Vagina (tissue), 2 donors: ENCODE measurements at places on chromosomes 12 and 14.
A peak's percentile ranks its signal among the peaks of the same experiment; 100 is the strongest.

DNA sequence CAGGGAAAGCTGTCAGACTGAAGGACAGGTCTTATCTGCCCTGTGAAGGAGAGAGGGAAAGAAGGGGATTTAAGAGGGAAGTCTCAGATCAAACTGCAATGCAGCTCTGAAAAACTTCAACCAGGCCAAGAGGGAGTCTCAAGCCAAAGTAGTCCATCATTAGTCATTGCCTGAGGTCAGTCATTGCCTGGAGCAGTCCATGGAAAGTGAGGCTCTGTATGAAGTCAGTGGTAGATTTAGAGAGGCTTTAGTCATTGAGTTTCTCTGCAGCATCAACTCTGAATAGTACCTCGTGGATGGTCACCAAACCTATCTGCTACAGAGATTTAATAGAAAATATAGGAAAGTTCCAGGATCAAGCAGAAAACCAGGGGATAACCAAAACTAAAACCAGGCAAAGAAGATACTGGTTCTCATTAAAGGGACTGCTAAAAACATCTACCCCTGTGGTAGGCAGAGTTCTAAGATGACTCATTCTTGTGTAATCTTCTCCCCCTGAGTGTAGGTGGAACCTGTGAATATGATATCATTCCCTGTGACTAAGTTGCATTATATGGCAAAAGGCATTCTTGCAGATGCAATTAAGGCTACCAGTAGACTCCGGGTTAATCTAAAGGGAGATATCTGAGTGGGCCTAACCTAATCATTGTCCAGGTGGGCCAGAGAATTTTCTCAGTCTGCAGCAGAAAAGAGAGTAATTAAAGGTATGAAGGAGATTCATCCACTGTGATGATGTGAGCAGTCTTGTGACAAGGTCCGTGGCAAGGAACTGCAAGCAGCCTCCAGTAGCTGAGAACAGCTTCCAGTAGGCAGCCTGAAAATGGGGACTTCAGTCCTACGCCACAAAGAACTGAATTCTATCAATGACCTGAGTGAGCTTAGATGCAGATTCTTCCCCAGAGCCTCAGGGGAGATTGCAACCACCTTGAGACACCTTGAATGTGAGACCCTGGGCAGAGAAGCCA is 123.1 kb downstream of the GALC start:
- no peak for DNase-seq

DNA sequence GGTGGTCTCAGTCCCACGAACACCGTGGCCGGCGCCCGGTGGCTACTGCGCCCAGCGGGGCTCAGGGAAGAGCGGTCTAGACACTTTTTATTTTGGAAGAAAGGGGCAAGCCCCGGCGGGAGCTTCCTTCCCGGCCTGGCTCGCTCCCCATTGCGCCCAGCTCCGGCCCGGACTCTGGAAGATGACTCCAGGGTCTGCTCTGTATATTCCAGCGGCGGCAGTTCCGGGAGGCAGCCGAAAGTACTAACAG is 225.1 kb upstream of the CRY1 start:
- no peak for DNase-seq

- DNase-seq, result no peak
These were observed 49.6 kb upstream of the GPR68 start for GRCh38 chr14:91294153-91294552.

- peak; percentile 93 for DNase-seq
These were observed 42.4 kb downstream of the ERH start for GRCh38 chr14:69355607-69356281.

GRCh38 chr12:77584860-77585259 is 245.8 kb upstream of the NAV3 start:
- DNase-seq, result no peak

DNA sequence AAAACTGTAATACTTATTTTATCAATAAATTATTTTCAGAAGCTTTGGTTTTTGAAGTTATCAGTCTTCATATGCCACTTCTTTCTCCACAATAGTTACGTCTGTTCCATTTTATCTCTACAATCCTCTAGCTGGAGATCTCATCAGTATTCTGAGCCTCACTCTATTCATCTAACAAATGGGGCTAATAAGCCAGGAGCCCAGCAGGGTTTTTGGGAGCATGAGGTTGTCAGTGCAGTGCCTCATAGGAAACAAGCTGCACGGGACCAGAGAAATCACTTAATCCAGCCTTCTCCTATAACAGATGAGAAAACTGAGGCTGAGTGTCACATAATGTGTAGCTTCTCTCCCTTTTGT is 501.9 kb upstream of the RGS6 start:
- no peak for DNase-seq

GRCh38 chr12:3090240-3091037 is 13.3 kb downstream of the TSPAN9 start:
- DNase-seq, result no peak

DNA sequence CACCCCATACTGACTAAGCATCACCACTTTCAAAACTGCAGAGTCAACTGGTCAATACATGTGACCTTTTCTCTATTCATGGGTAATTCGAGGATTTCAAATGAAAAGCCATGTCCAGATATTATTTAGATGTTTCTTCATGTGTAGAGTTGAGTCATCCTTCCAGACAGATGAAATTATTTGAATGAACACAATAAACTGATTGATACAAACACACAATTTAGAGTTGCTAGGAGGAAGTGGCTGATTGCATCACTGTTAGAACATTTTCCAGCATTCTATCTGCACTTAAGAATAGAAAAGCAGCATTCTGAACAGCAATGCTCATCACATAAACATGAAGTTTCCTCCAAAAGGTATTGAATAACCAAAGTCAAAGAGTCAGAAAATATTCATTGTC is 273.5 kb upstream of the SOX5 start:
- no peak for DNase-seq

DNA sequence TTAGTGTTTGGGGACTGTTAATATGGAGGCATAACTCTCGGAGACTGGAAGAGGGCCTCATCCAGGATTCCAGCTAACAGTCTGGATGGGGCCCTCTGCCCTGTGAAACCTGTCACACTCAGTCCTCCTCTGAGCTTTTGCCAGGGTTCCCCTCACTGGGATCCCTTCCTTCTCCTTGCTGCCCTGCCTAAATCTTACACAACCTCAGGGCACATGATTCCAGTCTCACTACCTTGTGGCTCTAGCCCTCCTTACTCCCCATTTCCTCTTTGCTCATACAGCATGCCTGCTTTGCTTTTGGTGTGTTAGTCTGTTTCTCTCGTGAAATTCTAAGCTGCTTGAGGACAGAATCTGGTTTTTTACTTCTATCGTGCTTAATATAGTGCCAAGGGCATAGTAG is 942 bp upstream of the GSG1 start:
- no peak for DNase-seq

- DNase-seq, result no peak
These were observed 23.5 kb upstream of the INF2 start for GRCh38 chr14:104665657-104666522.

- DNase-seq, result no peak
These were observed 742.8 kb upstream of the TBX3 start for GRCh38 chr12:115426732-115427131.

GRCh38 chr12:84336231-84336630 is 576.4 kb downstream of the SLC6A15 start:
- no peak for DNase-seq

DNA sequence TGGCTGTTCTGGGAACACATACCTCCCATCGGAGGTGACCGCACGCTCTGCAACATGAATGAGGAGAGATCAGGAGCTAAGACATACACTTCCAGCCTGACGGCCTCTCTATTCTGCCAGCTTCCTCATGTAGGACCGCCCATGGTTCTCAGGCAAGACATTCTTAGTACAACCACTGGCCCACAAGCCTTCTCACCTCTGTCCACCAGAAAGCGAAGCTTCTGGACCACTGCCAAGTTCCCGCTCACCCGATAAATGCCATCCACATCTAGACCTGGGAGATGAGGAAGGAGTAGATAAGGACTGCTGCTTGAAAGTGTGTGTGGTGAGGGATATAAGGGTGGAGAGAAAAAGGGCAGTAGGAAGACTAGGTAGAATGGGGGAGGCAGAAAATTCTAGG is 5.2 kb downstream of the ARHGAP9 start:
- DNase-seq, result no peak

- DNase-seq, result no peak
These were observed 17.7 kb upstream of the STXBP6 start for GRCh38 chr14:25067600-25067999.

- no peak for DNase-seq
These were observed 474.7 kb downstream of the NPAS3 start for GRCh38 chr14:33413381-33413780.

GRCh38 chr14:70904373-70904772 is 2.9 kb upstream of the PCNX1 start:
- DNase-seq, result no peak

- DNase-seq, result no peak
These were observed at the start of gene SOX5 for GRCh38 chr12:23949348-23950209. Gene SOX5, minus strand, starts transcription at chr12:23949670. Its CDS starts 69 bp downstream, at chr12:23949601.

- DNase-seq, result no peak
These were observed 128.6 kb upstream of the PLEKHG7 start for GRCh38 chr12:92574051-92574783.
